Stimulated activated CD4-positive, alpha-beta T cell treated with anti-CD3 and anti-CD28 coated beads, Interleukin-2, amount 100 ng/mL, for 24 hours (primary cell): ENCODE measurements at places on chromosomes 1 and 21.

GRCh38 chr1:59383963-59384362, 87.1 kb downstream of the FGGY start:
- no peak for DNase-seq

GRCh38 chr1:225694151-225694603, 41.3 kb upstream of the ENAH start:
- no peak for DNase-seq

DNA sequence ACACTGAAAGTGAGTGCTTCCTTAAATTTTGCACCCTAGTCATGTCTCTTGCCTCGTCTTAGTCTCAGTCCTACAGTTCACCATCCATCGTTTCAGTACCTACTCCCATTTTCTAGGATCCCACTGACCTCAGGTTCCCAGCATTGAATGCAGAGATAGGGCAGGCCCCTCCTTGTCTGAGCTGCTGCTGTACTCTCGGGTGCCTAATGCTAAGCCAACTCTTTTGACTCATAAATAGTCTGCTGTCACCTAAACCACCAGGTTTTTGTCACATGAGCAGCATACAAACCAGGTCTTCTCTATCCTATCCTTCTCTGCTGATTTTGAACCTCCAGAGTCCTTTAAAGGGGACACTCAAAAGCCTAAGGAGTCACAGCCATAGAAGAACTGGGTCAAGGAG, 3.0 kb downstream of the ARHGAP30 start:
- DNase-seq = no peak

GRCh38 chr1:147664206-147664605, 6.1 kb downstream of the ACP6 start:
- no peak for DNase-seq

GRCh38 chr1:8590721-8591351, 226.6 kb downstream of the RERE start:
- DNase-seq = no peak

GRCh38 chr1:113871597-113872113, at the start of gene PTPN22:
PTPN22 (minus strand) TSS chr1:113871712.
- peak; percentile 76 for DNase-seq

GRCh38 chr1:94928293-94928939, 1.5 kb upstream of the CNN3 start:
- DNase-seq = no peak

DNA sequence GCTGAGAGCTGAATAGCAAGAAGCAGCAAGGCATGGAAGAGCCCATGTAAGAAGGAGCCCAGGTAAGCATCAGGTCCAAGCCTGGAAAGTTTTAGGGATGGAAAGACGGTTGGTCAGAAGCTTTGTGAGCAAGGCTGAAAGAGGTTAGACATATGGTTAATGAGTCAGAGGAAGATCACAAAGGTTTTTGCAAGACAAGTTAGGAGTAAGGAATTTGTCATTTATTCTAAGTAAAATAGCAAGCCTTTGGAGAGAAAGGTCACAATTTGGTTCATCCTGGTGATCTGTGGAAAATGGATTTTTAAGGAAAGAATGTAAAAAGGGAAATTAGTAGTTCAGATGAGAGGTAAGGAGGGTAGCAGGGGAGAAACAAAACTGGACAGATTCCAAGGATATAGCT, 106.7 kb downstream of the DPYD start:
- DNase-seq = no peak

DNA sequence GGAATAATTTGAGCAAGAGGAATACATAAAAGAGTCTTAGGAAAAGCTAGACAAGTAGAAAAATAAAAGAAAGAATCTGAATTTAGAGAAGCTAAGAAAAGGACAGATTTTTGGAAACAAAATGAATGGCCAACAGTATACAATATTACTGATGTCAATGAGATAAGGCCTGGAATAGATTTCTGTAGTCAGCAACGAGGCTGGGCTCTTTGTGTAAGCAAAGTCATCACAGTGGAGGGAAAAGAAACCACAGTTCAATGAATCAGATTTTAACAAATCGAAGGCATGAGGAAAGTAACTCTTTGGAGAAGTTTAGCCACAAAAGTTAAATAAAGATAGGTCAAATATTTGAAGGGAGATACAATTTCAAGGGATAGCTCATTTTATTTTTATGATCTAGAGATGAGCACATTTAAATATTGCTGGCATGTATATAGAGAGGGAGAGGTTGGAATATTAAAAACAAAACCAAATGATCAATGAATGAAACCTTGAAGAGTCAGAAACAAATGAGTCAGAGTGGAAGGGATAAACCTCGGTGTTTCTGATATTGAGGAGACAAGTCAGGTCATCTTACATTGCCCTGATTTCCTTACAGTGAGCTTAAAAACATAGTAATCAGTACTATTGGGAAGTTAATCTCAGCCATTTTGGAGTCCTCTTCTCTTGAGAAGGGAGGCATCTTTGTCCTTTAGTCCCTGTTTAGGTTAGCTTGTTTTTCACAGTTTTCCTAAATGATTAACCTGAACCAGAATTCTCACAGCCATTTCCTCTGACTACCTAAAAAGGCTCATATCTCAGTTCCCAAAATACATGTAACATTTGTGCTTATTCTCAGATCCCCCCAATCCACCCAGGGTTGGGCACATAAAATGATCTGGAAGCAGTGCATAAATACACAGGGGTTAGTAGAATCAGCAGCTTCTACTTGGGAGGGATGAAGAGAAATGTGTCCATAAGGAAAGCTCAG, 620.0 kb upstream of the B3GALT2 start:
- no peak for DNase-seq

DNA sequence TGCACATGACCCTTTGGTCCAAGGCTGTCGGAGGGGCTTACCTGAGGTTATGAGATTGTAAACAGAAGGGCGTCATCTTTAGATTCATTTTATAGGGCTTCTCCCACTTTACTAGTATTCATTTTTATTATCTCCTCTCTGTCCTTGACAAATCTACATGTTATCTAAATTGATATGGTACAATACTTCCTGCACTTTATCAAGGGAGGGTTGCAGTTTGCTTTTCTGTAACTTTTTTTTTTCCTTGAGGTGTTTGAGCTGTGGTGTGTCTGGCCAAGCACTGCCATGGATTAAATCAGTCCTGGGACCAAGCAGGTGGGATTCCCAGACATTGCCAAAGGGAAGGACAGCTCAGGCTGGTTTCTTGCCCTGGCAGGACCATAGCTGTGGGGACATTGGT, 32.0 kb upstream of the B3GALT5 start:
- DNase-seq = no peak

- DNase-seq = no peak
These were observed 10.4 kb upstream of the ETV3L start for GRCh38 chr1:157110003-157110402.

GRCh38 chr1:22365331-22366295, 86.0 kb upstream of the ZBTB40 start:
- no peak for DNase-seq

- DNase-seq = no peak
These were observed 8.6 kb upstream of the EEIG2 start for GRCh38 chr1:108551137-108551862.

- no peak for DNase-seq
These were observed 79.9 kb downstream of the LACTBL1 start for GRCh38 chr1:22892789-22893188.

DNA sequence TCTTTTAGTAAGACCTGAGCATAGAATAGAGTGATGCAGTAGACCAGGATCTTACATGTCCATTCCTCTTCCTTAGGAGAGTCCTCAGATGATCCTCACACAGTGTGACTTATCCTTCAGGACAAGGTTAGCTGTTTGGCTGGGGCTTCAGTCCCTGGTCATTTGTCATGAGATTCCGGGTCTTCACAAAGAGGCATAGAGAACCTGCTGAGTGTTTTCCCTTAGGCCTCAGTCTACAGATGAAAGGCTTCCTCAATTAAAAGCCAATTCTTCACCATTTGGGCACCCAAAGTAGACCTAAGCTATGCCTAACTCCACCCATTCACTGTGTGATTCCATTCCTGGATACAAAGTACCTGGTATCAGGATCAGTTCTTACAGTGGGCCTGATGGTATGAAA, 329.8 kb upstream of the RUNX1 start:
- DNase-seq = no peak

DNA sequence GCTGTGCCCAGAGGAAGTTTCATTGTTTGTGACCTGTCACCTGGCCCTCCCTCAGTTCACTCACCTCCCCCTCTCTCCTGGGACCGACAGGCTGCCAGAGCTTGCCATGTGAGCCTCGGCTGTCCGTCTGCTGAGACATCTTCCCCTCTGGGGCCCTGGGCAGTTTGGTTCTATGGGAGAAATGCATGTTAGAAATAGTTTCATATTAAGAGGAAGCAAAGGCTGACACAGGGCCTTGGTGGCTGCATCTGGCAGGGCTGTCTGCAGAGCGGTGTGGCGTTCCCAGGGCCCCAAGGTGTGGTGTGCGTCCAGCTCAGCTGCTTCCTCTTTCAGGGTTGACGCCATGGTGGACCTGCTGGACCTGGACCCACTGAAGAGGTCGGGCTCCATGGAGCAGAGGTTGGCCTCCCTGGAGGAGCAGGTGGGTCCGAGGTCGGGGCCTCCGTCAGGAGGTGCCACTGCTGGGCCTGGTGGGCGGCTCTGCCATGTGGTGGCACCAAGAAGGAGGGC, 31.9 kb upstream of the LRRC3 start:
- DNase-seq = no peak

DNA sequence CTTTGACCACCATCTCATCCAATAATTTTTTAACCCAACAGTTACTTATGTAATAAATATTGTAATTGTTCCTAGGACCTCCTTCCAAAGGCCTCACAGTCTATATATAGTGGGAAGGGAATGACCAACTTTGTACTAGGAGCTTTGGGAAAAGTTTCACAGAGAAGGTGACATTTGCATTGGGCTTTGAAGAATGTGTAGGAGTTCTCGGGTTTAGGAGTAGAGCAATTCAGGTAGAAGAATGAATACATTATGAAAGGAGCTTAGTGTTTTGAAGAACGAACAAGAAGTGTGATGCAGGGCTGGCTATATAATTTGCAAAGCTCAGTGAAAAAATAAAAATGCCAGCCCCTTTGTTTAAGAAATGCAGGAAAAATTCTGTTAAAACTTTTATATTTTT, 330.4 kb upstream of the DEPDC1 start:
- no peak for DNase-seq

DNA sequence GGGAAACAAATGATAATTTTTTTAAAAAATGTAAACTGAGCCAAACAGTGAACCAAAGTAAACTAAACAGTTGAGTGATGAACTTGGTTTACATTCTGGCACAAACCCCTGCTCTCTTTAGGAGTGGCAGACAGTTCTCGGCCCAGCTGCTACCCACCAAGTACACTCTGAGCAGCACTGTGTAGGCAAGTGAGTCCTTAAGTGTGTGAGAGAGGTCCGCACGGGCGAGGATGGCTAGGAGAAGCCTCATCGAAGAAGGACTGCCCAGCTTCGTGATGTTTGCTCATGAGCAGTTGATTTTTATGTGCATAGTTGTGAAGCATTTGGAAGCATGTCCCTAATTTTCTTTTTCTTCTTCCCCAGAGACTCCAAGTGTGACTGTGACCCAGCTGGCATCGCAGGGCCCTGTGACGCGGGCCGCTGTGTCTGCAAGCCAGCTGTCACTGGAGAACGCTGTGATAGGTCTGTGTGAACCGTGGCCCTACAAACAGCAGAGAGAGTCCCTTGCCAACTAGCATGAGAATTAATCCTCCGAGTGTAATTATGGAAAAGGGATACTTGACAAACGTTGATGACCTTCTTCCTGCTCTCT, 32.1 kb downstream of the LAMC2 start:
- DNase-seq = no peak

DNA sequence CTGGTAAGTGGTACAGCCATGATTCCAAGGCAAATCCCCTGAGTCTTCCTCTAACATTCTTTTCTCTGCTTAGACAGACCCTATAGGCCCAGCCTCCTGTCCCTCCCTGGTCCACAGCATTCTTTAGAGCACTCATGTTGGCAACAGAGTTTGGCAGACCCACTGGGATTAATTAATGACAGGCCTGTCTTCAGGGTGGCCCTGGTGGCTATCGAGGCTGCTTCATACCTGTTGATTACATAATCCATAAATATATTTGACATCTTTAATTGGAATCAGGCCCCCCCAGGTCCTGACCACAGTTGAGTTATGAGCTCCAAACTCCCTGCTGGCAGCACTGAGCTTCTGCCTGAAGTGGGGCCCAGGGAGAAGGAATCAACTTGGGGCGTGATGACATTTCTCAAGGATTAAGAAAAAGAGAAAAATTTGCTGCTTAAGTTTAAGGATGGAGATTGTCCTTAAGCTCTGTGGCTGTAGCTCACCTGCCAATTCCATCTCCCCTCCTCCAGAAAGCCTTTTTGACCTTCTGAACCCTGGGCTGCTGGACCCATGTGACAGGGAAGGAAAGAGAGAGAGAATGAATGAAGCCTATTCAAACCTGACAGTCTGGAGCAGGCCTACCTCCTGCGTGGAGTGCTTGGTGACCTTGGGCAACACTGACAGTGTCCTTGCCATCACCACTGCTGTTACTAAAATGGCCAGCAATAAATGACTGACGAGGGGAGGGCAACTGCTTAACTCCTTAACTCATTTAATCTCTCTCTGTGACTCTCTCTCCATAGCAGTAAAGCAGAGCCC, 156.6 kb downstream of the TRABD2B start:
- DNase-seq = no peak

DNA sequence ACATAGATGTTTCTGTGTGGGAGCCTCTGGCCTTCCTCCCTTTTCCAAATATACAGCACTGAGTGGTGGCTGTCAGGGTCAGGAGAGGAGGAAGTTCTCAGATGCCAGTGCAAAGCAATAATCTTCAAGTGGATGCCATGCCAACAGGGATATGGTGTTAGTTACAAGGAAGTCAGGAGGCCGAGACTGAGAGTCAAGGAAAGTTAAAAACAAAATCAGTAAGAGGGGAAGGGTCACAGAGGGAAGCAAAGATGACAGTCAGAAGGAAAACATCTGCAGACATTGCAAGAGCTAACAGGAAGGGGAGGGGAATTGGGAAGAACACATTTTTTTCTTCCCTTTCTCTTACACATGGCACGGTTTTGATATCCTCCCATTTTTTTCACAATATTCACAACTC, 691.4 kb downstream of the ADGRL2 start:
- DNase-seq = no peak

DNA sequence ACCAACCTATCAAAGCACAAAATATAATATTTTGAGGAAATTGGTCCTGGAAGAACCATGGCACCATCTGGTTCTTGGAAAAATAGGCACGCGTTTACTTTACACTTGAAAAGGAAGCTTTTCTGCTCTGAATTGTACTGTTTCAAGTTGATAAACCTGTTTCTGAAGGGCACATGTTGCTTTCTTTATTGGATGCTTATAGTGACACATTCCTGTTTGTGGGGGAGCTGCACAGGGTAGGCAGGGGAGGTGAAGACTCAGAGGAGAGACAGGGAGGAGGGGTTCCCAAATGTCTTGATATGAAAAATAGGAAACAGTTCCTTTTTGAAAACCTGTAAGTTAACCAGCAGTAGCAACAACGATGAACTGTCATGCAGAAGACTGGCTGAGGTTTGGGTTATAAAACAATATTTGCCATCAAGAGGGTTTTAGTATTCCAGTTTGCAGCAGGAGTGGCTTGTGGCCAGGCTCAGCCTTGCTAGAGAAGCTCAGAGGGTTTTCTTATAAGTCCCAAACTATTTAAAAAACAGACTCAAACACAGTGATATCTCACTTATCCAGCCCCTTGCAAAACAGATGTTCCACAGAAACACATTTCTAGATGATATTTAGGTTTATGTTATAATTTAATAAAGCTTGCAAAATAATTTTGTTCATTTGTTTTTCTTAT, 127.0 kb upstream of the MROH9 start:
- DNase-seq = no peak

GRCh38 chr1:51101976-51102375, at the start of gene C1orf185:
C1orf185 (plus strand) TSS chr1:51102228; CDS start chr1:51102234, 6 bp downstream.
- DNase-seq = no peak
